ENCODE measurements at places on chromosomes 3 and 15.

- peak; percentile 87 for DNase-seq
These were observed 96.0 kb downstream of the LRRK1 start for GRCh38 chr15:101014921-101015841.

DNA sequence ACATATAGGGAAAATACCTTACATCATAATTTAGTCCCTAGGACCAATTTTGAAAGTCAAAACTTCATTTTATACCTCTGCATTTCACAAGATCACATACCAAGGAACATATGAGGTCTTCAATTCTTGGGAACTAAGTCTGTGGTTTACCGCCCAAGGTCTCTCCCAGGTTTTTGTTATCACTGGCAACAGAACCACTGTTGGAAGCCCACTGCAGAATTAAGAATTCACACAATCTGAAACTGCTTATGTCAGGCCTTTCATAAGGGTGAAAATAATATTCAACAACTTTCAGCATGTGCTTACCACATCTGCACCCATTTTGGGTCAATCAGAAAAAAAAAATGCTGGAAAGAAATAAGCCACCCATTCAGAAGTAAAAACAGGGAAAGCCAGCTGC is 107.2 kb upstream of the MME start:
- no peak for DNase-seq

- DNase-seq, result no peak
These were observed 270.6 kb downstream of the CLSTN2 start for GRCh38 chr3:140205598-140205997.

- DNase-seq, result no peak
These were observed 181.1 kb upstream of the SOX2 start for GRCh38 chr3:181530584-181530983.

GRCh38 chr15:80154336-80154735 is 1.5 kb downstream of the FAH start:
- no peak for DNase-seq

DNA sequence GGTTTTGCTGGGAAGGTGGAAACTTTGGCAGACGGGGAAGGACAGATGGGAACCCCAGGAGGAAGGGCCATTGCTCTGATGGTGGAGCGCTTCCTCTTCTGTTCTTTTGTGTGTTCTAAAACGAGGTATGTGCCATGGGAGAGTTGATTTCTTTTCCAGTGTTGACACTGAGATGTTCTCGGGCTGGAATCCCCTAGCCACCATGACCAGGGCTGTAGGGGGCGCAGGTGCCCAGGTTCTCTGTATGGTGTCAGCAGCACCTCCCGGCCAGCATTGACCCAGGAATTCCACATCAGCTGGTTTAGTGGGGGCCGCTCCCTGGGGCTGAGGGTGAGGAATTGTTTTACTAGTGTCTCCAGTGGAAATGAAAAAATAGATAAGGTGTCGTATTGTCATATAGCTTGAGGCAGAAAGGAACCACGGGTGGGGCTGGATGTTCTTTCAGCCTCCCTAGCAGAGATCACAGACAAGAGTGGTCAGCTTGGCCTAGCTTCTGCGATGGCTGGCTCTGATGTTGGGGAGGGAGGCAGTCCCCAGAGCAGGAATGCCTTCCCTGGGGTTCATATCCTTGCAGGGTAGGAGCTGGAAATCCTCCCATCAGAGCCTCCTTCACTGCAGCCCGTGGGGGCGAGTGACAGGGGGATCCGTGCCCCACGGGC is 34.2 kb upstream of the ACAD9 start:
- DNase-seq, result no peak

DNA sequence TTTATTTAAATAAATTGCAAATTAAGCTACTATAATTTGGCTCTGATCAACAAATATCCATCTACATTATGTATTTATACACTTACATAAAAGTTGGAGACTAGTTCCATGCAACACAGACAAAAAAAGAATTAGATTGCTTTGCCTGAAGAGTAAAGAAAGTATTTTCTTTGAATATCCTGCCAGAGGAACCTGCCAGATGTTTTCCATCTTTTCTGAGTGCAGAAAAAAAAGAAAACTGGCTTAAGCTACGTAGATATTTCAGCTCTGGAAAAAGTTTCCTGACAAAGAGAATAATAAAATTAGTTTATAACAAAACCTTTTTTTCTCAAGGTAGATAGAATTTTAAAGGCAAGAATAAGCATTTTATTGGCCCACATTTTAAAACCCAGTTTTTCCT is 607.5 kb upstream of the NAALADL2 start:
- DNase-seq, result no peak

DNA sequence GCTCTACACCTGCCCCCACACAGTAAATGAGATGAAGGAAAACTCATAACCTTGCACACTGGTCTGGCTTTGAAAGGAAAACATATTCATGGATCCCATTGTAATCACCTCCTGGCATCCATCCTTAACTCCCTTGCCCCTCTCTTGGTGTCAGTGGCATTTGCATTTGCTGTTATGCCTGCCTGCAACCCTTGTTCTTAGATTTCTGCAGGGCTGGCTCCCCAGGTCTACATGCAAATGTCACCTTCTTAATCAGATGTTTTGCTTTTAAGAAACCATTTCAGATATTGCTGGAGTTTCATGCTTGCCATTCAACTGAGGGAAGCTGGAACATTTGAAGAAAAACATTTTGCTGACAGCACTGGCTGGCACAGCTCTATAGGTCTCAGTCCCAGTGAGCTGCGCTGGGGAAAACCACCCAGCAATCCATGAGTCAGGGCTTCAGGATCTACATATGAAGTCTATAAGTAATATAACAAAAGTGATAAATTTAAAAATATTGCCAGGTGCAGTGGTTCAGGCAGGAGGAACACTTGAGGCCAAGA is 19.1 kb downstream of the LRRC2 start:
- no peak for DNase-seq

- no peak for DNase-seq
These were observed 31.6 kb downstream of the KLHL25 start for GRCh38 chr15:85763157-85763556.

DNA sequence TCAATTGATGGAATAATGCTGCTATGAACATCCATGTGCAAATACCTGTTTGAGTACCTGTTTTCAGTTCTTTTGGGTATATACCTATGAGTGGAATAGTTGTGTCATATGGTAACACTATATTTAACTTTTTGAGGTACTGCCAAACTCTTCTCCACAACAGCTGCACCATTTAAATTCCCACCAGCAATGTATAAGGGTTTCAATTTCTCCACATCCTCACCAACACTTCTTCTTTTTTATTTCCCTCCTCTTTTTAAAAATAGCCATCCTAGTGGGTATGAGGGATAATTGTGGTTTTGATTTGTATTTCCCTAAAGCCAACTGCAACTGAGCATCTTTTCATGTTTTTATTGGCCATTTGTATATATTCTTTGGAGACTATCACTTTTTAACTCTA is 31.3 kb upstream of the ARHGEF3 start:
- DNase-seq, result no peak

DNA sequence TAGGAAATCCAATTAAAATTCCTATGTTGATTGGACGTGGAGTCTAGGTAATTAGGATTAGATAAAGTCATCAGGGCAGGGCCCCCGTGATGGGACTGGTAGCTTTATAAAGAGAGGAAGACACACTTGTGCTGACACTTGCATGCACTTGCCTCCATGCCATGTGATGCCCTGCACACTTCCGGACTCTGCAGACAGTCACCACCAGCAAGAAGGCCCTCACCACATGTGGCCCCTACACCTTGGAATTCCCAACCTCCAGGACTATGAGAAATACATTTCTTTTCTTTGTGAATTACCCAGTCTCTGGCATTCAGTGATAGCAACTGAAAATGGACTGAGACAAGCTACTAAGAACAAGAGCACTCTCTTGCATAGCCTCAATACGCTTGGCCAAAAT is 90.6 kb downstream of the CRYGS start:
- DNase-seq, result no peak

- no peak for DNase-seq
These were observed 110.2 kb upstream of the ARHGEF26 start for GRCh38 chr3:154011036-154011435.

GRCh38 chr3:120049881-120050539 is 44.2 kb downstream of the GSK3B start:
- DNase-seq, result no peak

DNA sequence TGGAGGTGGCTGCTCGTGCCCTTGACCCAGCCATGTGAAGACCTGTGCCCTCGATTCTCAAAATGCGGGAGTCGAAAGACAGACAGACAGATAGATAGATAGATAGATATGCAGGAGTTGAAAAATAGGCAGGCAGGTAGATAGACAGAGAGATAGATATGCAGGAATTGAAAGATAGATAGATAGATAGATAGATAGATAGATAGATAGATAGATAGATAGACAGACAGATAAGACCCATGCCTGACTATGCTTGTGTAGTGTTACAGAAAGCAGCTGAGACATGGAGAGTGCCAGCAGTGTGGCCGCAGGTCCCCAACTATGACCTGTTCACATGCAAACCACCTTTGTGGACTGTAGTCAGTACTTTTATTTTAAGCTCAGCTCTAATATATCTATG is 17.2 kb downstream of the GPD1L start:
- DNase-seq, result no peak

DNA sequence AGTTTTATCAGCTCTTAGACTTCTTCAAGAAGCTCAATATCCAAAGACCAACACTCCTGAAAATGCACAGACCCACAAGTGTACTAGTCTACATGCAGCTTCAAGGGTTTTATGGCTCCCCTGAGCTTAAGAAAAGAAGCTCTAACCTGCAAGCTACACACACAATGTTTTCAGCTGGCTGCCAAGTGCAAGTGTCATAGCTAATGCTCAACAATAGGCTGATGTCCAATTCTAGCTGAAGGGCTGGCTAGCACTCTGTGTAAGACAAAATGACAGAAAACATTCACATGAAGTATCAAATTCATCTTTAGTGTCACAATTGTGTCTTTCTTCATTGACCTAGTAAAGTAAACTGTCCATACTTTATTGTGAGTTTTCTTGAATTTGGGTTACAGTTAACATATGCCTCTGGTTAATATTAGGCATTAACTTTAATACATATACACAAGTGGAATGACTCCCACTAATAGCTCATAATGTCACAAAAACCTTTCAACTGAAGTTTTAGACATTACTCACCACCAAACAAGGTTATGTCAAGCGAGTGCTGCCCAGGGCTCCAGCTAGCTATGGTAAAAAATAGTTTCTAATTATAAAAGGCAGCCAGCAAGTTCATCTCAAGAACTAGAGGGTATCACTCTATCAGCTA is 15.1 kb downstream of the ABI3BP start:
- DNase-seq, result no peak

DNA sequence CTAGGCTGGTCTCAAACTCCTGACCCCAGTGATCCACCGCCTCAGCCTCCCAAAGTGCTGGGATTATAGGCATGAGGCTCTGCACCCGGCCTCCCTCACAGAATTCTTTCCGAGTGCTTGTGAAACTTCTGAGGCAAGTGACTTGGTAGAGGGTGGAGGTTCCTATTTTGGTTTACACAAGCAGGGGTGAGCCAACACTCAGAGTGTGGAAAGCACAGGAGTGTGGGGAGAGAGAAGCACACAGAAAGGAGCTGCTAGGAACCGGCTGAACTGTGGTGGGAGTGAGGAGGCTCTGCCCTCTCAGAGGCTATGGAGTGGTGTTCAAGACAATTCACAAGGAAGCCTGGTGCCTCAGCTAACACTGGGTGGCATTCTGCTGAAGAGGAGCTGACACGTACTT is 7.7 kb downstream of the CAPN3 start:
- no peak for DNase-seq

GRCh38 chr3:8705575-8705974 is 28.0 kb upstream of the CAV3 start:
- DNase-seq, result no peak

GRCh38 chr15:80404057-80404760 is at the start of gene ARNT2:
Gene ARNT2, plus strand, starts transcription at chr15:80404382. Its CDS starts 134 bp downstream, at chr15:80404516.
- DNase-seq, result peak; percentile 69

DNA sequence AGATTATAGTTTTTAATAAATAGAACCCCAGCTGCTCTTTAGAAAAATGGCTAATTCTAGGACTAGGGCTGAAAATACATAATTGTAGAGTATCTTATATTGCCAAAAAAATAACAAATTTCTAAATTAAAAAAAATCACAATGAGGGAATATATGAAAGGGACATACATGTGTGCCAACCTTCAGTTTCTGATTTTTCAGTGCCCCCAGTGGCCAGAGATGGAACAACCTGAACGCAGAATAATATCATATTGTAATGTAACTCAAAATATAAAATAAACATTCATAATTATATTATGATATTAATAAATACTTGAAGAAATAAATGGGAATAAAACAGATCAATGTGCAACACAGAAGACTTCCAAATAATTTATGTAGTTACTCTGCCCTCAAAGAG is 460.5 kb downstream of the ZNF385D start:
- no peak for DNase-seq

- no peak for DNase-seq
These were observed 11.3 kb downstream of the ADAM10 start for GRCh38 chr15:58738046-58738707.

GRCh38 chr3:117603097-117603496 is 893.5 kb downstream of the TUSC7 start:
- DNase-seq, result no peak

DNA sequence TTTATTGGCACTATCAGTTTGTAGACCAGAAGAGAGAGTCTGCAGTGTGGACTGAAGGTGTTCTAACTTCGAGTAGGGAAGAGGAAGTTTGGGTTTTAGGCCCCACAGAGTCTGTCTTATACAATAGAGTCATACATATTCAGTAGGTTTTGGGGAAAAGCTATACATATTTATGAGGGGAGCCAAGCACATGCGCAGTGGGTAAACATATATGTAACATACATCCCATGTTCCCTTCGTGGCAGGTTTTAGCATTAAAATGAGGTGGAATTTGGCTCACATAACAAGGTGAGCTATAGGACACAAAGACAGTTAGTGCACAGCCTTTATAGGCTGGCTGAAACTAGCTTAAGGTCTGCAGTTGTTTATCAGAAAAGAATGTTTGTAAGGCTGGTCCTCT is 4.9 kb downstream of the GALK2 start:
- no peak for DNase-seq

DNA sequence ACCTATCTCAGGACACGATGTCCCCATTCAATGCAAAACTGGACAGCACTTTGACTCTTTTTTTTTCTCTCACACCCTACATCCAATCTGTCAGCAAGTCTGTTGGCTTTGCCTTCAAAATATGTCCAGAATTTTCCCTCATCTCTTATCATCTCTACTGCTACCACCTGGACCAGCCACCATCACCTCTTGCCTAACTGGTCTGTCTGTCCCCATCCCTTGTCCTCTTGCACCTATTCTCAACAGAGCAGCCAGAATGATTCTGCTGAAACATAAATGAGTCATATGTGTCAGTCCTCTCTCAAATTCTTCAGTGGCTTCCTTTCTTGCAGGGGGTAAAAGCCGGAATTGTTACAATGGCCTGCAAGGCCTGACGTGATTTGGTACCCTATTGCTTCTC is 105.8 kb downstream of the CYP19A1 start:
- DNase-seq, result no peak

DNA sequence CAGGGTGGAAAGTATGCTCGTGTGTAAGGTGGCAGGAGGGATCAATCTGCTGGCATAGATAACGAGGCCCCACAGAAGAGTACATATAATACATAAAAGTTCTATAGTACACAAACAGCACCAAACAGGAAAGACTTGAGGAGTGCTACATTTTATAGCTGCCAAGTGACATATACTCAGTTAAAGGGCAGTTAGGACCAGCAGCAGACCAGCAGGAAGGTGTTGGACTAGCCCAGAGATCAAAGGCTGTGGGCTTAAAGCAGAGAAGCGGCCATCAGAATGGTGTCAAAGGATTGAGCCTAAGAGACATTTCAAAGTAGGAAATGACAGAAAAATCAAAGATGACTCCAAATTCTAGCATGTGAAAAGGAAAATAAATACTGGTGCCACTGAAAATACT is 34.5 kb downstream of the SFMBT1 start:
- DNase-seq, result no peak

GRCh38 chr3:43620831-43621655 is 768 bp downstream of the ANO10 start:
- no peak for DNase-seq

- no peak for DNase-seq
These were observed 487.2 kb upstream of the ATP11B start for GRCh38 chr3:182305881-182306665.
